DMS79 treated with DMSO at 0.1 percent for 48 hours (cell line): ENCODE measurements at places on chromosomes 2 and 18.
A peak's percentile ranks its signal among the peaks of the same experiment; 100 is the strongest.

- peak; percentile 38 for DNase-seq
Observed at GRCh38 chr18:44541781-44542180, 138.9 kb upstream of the SETBP1 start.

DNA sequence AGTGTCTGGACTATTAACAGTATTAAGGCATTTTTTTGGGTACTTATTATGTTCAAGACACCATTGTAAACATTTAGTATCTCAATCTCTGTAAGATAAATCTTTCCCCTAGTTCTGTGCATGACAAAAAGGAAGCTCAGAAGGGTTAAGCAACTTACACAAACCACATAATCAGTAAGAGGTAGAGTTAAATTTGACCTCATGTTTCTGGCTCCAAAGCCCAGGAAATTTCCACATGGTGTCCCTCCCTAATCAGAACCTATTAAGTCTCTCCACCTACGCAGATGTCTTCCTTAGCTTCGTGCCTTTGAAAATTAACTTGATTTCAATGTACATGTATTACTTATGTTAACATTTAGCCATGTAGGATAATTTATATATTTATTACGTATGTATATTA, 2.0 kb downstream of the MFSD6 start:
- DNase-seq: peak; percentile 42

GRCh38 chr2:232436381-232437194, 19.4 kb upstream of the ALPI start:
- DNase-seq: no peak

DNA sequence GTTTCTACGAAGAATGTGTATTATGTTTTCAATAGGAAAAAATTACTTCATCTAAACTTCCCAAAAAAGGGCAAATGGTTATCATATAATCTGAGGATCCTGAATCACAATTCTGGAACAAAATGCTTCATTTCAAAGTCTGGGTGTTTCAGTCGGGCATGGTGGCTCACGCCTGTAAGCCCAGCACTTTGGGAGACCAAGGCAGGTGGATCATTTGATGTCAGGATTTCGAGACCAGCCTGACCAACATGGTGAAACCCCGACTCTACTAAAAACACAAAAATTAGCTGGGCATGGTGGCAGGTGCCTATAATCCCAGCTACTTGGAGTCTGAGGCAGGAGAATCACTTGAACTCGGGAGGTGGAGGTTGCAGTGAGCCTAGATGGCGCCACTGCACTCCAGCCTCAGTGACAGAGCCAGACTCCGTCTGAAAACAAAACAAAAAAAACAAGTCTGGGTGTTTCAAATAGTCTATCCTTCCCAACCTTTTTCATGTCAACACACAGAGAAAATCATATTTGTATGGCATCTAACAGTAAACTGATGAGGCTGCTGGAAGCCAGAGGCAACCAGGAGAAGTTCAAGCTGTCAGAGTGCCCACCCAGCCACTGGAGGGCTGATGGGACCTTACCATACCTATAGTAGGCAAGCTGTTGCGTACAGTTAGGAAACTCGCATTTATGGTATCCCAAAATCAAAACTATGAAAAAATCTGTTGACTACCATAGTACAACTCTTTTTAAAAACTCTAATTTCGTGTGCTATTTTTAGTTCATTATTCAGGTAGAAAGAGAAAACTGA, 14.6 kb downstream of the NBAS start:
- no peak for DNase-seq

- no peak for DNase-seq
Observed at GRCh38 chr2:184067502-184067901, 530.8 kb upstream of the ZNF804A start.

GRCh38 chr2:222398446-222398885, 25.9 kb upstream of the SGPP2 start:
- no peak for DNase-seq

GRCh38 chr2:205177546-205177945, 504.8 kb upstream of the NRP2 start:
- no peak for DNase-seq

DNA sequence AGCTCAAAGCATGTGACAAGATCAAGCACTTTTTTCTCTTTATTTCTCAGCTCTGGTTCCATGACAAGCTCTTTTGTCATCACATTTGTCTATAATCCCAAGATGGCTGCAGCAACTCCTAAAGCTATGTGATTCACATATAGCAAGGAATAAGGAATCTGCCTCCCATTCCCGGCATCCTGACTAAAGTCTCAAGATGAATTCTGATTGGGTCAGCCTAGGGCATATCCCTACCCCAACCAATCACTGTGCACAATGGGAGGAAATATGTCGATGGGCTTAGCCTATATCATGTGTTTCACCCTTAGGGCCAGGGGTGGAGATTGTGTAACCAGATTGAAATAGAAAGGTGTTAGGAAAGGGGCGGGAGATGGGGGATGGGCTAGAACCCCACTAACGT, 23.1 kb upstream of the COLEC12 start:
- DNase-seq: no peak

GRCh38 chr2:154696369-154696768, 2.1 kb upstream of the KCNJ3 start:
- no peak for DNase-seq

- peak; percentile 93 for DNase-seq
Observed at GRCh38 chr2:65103013-65103715, 26.7 kb downstream of the RAB1A start.
